Stimulated activated CD4-positive, alpha-beta T cell treated with anti-CD3 and anti-CD28 coated beads, Interleukin-1b, Interleukin-23, amount 100 ng/mL, for 1 hour (primary cell): ENCODE measurements at places on chromosomes 11 and 22.
A peak's percentile ranks its signal among the peaks of the same experiment; 100 is the strongest.

- DNase-seq = peak; percentile 46
Measured at GRCh38 chr11:9461063-9461759, 399 bp downstream of the ZNF143 start.

DNA sequence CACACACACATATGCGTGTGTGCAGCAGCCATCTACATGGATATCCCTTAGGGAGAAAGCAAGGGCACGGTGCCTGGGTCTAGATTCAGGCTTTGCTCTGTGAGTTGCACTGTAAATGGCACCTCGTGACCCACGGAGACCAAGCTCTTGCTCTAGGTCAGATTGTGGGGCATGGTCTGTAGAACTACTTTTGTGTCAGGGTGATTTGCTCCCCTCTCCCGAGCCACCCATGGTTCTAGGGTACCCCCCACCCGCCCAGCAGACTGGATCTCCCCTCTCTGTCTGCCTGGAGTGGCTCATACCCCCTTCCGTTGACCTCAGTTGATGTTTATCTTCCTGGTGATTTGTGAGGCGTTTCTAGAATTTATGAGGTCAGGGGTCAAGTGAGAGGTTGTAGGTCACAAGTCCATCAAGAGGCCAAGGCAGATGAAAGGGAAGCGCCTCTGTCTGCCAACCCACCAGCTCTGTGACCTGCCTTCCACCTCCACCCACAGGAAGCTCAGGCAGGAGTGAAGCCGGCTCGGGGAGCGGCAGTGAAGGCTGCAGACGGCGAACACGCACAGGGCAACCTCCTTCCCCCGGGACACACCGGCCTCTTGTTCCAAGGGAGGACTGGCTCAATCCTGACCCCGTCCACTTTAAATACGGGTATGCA, 76.2 kb upstream of the TTLL12 start:
- peak; percentile 7 for DNase-seq

GRCh38 chr22:20948450-20948849, 18.6 kb upstream of the AIFM3 start:
- DNase-seq = no peak

GRCh38 chr11:2826679-2827056, 58.9 kb downstream of the CDKN1C start:
- no peak for DNase-seq

DNA sequence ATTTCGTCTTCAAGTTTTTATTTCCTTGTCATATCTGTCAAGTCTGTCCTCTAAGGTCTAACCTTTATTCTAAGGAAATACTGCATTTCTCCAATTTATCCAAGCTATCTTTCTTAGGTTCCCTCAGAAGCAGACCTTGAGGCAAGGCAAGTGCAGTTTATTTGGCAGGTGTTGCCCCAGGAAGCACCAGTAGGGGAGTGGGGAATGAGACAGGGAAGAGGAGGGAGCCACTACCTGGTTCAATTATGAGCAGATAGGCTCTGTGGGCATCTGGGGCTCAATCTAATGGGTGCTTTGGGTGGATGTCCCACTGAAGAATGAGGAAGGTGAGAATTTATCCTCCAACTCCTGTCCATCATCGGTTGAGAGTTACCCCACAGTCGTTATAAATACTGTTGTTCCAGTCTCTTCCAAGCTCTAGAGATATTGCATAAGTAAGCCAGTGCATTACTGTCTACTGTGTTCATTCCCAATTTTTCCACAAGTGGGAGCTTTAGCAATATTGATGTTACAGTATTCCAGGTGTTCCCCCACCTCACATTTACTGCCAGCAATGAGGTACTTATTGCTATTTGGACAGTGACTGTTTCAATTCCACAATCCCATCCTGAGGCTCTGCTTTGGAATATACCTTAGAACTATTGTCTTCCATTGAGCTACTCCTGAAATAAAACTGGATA, 154.9 kb upstream of the CEP126 start:
- no peak for DNase-seq

GRCh38 chr11:76329084-76329648, 51.8 kb downstream of the THAP12 start:
- DNase-seq = no peak

DNA sequence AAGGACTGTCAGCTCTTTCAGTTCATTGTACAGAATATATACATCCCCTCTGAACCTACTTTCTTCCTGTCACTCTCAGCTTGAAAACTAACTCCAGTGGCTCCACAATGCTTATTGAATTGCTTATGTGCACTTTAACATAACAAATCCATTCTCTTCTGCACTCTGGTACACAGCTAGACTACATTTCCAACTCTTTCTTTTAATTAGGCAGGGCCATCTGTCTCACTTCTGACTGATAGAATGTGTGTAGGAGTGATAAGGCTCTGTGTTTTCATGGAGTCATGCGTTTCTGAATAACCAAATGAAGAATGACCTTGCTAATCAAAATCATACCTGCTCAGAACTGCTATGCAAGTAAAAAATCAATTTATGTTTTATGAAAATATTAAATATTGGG, 278.5 kb upstream of the CCDC179 start:
- DNase-seq = no peak

DNA sequence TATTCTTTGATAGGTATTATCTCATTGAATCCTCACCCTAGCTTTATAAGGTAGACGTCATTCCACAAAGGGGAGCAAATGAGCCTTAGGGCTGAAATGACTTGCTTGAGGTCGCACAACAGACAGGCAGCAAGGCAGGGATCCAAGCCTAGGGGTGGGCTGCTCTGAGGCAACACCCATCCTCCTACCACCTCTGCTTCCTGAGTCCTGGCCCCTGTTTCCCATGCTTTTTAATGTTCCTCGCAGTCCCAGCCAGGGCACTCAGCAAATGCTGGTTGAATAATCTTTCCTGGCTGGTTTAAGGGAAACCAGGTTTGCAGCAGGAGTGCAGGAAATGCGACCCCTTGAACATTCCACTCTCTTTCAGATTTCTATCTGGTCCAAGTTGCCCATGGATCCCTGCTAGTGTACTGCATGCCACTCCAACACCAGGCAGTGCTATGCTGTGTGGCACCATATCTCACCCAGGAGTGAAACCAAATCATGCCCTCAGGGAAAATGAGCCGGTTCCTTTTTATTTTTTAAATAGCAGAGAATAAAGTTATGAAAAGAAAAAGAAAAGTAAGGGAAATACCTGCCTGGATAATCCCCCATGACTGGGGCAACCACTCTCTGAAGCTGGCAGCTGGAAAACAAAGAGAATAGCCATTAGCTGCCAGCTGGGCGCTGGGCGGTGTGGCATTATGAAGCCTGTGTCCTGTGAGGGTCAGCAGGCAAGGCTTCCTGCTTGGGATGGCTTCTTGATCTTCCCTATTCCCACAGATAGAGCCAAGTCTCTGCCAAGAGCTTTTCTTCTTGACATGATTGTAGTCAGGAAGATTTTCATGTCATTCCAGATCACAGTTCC, 21.8 kb downstream of the MICAL2 start:
- DNase-seq = no peak

DNA sequence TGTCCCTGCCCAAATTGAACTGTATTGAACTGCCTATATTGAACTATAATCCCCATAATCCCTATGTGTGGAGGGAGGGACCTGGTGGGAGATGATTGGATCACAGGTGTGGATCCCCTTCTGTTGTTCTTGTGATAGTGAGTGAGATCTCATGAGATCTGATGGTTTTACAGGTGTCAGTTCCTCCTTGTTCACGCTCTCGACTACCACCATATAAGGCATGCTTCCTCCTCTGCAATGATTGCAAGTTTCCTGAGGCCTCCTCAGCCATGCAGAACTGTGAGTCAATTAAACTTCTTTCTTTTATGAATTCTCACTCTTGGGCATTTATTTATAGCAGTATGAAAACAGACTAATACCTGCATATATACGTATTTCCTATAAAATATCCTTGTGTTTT, 206.5 kb upstream of the PDGFD start:
- no peak for DNase-seq

DNA sequence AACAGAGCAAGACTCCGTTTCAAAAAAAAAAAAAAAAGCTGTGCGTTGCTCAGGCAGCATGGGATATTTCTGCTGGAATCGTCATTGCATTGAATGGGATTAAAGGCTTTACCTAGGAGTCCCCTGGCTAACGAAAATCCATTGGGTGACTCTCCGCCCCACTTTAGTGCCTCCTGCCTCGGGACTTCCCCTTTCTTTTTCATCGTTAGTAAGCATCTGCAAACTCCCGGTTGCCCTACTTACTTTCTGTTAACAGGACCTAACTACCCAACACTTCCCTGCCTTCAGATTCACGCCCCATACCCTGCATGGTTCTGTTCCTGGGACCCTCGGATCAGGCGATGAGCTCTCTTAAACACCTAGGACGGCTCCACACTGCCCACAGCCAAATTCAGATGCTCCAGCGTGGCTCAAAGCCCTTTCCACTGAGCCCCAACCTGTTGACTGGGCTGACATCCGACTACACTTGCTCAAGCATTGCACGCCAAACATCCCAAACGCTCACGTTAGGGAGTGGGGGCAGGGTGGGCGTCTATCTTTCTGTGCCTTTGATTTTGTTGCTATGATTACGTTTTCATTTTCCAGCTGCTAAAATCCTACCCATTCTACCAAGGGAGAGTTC, 143.8 kb downstream of the ST3GAL4 start:
- no peak for DNase-seq

DNA sequence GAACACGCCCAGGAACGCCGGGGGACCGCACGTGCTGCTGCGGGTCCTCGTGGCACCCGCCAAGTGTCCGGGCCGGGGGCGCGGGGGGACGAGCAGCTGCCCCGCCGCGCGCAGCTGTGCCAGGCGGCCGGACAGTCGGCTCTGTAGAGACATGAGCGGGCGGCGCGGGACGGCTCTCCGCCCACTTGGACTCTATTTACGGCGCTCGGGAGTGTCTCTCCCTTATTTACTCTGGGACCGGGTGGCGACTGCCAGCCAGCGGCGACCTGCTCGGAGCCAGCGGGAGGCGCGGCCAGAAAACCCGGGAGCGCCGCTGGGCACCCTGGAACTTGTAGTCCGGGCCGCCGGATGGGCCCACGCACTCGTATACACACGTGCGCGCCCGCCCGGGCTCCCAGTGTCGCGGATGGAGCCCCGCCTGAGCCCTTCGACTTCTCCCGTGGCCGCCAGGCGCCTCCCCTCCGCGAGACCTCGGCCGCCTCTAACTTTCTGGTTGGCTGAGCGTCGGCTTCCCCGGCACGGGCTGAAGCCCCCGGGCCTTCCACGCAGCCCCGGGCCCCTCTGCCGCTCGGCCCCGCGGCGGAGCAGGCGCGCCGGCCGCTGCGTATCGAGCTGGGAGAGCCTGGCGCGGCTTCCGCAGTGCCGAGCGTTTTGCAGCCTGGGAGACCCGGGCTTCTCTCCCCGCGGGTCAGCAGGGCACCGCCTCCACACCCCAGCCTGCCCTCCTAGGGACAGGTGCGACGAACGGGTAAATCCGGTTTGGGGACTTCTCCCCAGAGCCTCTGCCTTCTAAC, at the start of gene MACROD1:
Gene MACROD1, minus strand, starts transcription at position 272 of the 794 bp plus-strand sequence. Its CDS starts 119 bp downstream, at position 153.
- peak; percentile 71 for DNase-seq

GRCh38 chr11:14644226-14645014, 816 bp downstream of the PDE3B start:
- DNase-seq = peak; percentile 9

GRCh38 chr11:130872981-130873380, 43.3 kb downstream of the SNX19 start:
- no peak for DNase-seq

- no peak for DNase-seq
Measured at GRCh38 chr11:29208117-29208516, 808.7 kb downstream of the KCNA4 start.

DNA sequence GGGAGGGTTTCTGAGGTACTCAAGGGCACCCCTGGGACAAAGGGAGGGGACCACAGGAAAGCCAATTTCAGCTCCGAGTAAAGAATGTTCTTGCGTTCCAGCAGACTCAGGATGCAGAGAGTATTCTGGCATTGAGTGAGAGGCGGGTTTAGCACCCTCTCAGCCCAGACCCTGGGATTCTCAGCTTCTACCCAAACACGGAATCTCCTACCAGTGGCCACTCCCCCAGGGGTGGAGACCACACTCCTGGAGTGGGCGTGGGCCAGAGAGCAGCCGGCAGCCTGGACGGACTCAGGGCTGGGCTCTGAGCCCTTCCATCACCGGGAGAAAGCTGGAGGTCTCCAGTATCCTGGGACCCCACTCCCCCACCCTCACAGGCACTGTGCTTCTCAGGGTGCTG, 26.1 kb upstream of the TTLL12 start:
- no peak for DNase-seq

DNA sequence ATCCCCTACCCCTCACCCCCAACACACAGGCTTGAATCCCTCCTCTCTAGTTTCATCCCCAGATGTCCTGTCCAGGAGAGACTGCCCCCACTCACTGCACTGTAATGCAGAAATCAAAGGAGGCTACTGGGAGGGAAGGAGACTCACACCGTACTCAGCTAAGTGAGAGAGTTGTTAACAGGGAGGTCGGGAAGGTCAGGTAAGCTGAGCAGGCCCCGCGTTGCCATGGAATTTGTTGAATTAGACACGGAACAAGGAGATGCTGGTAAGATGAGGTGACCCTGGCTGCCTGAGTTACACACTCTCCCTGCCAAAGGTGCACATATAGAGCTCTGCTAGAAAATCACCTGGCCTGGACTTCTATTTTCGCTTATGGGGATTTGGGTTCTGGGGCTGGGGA, 197.9 kb downstream of the NXPE2 start:
- no peak for DNase-seq

GRCh38 chr11:19819148-19819547, 106.5 kb downstream of the NAV2 start:
- no peak for DNase-seq

GRCh38 chr11:127737499-127737898, 736.9 kb upstream of the KIRREL3 start:
- DNase-seq = no peak

DNA sequence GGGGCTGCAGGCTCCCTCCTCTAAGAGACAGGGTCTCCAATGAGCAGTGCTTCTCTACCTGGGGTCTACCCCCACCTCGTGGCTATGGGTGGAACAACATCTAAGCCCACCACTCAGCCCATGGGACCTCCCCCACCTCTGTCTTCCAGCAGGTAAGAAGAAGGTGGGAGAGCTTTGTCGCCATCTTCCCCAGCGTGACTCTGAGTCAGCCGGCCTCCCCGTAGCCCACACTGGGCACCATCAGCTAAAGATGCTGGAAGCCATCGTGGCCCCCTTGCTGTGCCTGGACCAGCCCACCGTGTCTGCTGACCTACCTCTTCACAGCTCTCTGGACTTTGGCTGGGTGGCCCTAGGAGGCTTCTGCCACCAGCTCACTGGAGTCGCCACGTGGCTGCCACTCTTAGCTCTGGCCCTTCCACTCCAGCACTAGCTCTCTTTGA, 944 bp downstream of the C11orf86 start:
- peak; percentile 8 for DNase-seq

DNA sequence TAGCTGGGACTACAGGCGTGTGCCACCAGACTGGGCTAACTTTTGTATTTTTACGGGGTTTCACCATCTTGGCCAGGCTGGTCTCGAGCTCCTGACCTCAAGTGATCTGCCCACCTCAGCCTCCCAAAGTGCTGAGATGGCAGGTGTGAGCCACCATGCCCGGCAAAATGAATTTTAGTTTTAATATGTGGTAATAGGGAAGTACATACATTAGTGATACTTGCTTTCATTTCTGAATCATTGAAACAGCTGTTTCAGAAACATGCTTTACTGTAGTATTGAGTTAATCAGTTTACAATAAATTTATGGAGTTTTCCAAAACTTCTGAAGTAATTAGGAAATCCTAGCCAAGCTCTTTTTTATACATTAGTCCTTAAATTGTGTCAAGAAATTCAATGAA, 15.6 kb downstream of the PCF11 start:
- DNase-seq = no peak
